HEK293T (cell line): ENCODE measurements at places on chromosomes 2 and 18.

- no peak for DNase-seq
These were observed 203.6 kb downstream of the MYT1L start for GRCh38 chr2:2127467-2127866.

DNA sequence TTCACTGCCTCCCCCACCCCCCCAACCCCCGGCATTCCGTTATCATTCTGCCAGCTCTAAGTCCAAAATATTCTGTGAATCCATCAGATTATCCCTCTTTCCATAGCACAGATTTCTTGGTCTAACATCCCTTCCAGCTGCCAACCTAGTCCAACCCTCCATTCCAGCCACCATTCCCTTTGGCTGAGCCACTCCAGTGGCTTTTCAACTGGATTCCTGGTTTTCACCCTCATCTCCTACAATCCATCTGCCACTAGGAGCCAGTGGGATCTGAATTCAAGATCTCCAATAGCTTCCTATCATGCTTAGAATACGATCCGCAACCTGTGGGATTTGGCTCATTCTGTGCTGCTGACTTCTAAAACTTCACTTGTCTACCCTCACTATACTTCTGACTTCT, 1.2 kb downstream of the DAW1 start:
- DNase-seq: no peak

DNA sequence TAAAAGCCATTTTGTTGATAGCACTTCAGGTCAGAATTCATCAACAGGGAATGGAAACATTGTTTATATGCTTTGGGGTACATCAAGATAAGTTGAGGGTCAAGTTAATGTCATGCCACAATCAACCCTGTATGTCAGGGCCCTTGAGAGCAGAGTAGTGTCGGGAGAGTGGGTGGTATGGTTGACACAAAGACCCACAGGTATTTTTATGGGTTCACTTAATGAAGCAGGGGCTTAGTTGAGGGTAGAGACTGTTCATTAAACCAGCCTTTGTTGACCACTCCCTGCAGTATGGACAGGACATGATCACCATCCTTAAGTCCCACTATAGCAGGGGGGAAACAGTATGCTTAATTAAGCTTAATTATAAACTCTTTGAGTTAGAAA, 5.7 kb downstream of the RPL37A start:
- no peak for DNase-seq

DNA sequence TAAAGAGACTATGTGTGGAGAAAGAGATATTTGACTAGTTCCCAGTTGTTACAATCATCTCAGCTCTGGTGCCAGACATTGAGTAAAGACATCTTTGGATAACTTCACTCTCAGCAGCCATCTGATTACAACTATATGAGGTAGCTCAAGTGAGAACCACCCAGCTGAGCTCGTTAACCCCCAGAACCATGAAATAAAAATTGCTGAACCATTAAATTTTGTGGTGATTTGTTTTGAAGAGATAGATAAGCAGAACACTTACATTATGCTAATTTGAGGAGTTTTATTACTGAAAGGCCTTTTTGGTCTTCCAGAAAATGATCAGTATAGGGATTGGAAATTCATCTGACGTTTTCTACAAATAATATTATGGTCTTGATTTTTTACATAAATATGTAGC, 101.1 kb downstream of the PMS1 start:
- DNase-seq: no peak

DNA sequence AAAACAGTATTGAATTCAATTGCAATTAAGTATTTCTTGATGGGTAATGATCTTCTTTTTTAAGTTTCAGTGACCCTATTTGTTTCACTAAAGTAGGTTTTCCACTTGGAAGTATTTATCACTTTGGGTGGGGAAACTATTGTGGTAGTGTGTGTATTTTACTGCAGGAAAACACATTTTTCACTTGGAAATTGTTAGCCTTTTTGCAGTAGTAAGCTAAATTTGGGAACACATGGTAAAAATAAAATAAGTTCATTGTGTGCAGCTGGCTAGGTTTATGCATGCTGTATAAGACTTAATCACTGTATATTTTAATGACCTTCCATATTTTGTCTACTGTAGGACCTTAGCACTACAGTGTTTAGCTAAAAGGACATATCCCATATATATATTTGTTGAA, 28.5 kb upstream of the RTTN start:
- DNase-seq: no peak

DNA sequence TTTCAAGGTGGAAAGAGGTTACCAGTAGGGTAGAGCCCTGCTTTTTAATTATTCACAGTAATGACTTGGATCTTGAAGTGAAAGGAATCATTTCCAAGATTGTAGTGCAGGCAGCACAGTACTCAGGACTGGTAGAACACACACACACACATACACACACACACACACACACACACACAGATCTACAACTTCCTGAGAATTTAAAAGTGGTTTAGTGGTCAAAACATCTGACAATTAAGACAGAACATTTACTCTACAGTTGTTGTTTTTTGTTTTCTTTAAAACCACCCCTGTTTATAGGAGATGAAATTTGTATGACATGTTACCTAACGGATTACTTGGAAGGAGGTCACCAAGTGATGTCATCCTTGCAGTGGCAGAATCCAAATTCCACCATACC, 146.7 kb upstream of the VRK2 start:
- DNase-seq: no peak

DNA sequence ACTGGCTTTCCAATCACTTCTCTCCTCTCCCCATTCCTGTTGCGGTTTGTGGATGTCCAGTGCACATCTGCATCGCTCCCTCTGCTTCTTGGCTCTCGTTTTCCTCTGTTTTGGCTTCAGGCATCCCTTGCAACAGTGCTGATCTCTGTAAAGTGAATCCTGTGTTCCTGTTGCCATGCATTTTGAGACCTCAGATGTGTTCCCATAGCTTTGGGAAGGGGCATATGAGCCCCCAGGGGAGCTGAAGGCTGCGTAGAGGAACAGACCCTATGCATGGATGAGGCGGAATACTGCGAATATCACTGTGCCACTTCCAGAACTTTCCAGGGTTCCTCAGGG, 168.4 kb upstream of the HAAO start:
- no peak for DNase-seq

DNA sequence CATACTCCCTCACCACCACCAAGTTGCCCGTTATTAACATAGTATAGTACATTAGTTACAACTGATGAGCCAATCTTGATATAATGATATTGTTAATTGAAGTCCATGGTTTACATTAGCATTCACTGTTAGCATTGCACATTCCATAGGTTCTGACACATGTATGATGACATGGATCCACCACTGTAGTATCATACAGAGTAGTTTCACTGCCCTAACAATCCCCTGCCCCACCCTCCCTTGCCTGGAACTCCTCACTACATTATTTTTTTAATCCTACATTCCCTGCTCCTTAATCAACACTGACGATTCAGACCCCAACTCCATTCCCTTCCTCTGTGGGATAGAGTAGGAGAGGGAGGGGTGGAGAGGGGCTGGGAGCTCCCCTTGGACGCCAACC, 20.2 kb upstream of the ST3GAL5 start:
- DNase-seq: no peak

GRCh38 chr2:131413148-131413747, 49.3 kb upstream of the RAB6D start:
- DNase-seq: peak; percentile 56

DNA sequence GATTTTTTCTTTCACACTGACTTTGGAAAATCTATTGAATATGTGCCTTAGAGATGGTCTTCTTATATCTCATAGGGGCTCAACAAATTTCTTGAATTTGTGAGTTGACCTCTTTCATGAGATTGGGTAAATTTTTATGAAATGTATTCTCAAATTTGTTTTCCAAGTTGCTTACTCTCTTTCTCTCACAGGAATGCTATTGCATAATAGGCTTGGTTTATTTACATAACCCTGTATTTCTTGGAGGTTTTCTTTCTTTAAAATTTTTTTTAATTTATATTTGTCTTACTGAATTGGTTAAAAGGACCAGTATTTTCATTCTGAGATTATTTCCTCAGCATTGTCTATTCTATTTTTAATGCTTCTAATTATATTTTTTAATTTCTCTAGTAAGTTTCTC, 917.1 kb downstream of the DPP10 start:
- no peak for DNase-seq

DNA sequence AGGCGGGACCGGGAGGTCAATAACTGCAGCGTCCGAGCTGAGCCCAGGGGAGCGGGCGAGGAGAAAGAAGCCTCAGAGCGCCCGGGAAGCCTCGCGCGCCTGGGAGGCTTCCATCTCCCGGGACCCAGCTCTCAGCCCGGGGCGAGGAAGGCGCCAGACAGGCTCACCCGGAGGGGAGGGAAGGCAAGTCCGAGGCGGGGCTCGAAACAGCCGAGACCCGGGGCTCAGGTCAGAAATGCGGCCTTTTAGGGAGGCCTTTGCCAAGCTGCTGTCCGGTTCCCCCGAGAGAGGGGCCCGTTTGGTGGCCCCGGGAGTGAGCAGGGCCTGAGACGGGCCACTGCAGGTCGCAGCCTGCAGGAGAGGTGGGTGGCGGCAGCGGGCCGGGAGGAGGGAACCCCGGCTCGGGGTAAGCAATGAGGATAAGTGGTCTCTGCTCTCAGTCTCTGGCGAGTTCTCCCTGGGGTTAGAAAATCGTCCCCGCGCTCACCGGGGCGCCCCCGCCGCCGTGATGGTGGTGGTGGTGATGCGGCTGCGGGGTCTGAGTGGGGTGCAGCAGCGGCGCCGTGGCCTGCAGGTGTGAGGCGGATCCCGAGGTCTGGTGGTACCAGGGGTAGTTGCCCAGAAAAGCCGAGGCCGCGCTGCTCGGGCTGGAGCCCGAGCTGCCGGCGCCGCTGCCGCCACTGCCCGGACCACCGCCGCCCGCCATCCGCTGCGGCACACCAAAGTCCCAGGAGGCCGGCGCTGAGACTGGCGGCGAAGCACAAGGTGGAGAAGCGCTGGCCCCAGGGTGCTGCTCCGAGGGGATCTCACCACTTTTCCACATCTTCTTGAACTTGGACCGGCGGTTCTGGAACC, 2.4 kb downstream of the DLX2 start:
- no peak for DNase-seq

DNA sequence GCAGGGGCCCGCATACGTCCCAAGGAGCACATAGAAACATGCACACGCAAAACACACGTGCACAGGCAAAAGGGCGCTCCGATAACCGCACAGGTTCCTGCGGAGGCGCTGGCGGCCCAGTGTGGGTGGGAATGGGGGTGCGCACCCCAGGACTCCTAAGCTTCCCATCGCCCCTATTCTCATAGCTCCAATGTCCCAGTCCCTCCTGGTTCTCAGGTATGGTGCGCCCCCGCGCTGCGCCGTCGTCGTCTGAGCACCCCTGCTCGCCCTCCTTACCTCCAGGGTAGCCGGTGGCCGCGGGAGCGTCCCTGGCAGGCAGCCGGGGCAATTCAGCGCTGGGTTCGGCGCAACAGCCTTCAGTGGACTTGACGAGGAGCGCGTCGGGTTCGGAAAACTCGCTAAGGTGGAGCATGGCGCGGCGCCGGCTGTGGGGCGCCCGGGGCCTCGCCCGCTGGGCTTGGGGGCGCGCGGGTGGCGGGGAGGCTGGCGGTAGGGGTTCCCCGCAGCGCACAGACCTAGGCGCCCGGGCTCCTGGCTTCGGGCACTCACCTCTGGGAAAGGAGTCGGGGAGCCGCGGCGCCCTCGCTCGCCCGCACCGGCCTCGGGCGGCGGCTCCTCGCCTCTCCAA, 328 bp downstream of the EGR4 start:
- no peak for DNase-seq

DNA sequence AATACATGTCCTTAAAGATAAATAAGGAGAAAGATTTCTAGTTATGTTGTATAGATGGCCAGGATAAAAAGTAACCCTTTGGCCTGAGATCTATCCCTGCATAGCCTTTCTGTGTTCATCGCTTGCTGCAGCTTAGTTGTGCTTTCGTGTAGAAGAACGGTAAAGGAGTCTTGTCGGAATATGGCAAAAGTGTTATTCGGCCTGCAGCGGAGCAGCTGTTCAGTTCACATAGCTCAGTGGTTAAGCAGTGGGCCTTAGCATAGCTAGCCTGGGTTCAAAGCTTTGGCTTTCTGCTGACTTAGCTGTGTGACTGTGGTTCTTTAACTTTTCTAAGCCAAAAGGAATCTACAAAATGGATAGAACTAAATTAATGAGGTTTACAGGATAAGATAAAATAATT, 55.4 kb downstream of the MALT1 start:
- DNase-seq: no peak

DNA sequence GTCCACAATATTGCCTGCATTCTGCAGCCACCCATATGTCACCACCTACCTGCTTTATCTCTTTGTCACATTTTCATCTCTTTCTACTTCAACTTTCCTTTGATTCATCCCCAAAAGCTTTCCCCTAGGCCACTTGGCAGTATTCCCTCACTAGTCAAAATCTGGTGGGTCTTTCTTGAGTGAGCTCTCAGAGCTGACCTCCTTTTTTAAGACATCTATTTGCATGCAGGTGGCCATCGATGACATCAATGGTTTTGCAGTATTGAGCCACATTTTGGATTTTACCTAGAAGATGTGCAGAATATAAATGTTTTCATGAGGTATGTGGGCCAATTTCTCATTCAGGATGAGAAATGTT, 133.4 kb upstream of the REG3A start:
- no peak for DNase-seq

DNA sequence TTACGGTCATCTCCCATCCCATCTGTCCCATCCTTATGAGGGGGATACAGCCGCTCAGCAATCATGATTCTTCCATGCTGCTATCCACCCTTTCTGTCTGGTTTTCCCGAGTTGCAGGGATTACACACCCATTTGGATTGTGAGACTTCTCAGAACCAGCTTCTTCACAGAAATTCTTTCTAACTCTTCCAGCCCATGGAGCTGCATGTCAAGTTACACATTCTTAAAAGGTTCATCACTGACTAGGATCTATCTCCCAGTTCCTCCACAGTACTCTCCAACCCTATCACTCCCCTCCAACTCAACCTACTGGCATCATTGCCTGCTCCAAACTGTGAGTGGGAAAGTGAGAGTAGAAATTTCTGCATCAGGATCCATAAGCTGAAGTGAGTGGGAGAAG, 558.2 kb upstream of the TNP1 start:
- DNase-seq: no peak

- no peak for DNase-seq
These were observed 30.6 kb upstream of the FAM237A start for GRCh38 chr2:206611736-206612135.

DNA sequence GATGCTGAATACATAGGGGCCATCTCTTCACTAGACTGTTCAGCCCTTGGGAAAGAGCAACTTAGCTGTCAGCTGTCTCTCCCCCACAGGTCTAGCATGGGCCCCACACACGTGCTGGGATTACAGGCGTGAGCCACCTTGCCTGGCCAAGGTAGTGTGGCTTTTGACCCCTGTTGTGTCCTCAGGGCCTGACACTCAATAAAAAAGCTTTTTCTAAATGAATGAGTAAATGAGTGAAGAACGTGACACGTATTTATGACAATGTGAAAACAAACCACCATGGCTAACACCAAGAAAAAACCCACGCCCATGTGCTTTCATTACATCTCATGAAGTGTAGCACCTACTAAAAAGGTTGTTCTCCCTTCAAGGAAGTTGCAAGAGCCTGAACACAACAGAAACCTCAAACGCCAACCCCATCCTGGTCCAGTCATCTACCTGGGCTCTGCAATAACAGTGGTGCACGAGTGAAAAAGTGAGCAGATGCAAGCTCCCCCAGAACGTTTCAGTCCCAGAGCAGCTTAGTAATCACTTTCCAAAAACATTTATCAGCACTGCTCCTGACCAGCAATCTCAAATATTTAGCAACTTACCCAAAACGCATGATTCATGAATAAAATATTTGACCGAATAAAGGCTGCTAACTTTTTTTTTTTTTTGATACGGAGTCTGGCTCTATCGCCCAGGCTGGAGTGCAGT, 3.4 kb downstream of the WDFY1 start:
- DNase-seq: no peak
